ENCODE measurements at places on chromosomes 3 and 15.

- no peak for DNase-seq
Observed at GRCh38 chr3:189121092-189121491, 50.7 kb upstream of the TPRG1 start.

DNA sequence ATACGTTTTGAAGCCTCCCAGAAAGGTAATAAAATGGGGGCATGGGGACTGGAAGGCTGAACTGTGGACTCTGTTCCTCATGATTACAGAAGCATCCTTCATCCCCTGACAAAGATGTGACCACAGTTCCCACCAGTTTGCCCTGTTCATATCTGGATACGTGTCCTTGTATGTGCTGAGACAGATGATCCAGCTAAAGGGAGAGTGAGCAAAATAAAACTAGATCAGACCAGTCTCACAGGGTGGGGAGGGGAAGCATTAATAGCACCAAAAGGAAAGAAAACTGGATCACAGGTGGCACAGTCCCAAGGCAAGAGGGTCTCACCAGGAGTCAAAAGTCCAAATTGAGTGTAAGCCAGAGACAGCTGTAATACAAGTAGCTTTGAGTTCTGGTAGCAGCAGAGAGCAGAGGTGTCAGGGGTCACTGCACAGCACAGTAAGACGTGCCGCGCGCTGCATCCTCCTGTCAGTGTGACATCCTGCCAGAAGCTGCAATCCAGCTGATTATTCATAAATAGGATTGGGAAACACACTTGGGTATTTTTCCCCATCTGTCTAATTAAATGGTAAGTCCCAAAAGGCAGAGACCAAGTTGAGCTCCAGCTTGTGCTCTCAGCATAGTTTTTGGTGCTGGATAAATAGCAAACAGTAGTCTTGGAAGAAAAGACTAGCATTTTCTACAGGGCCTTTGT, 560.0 kb upstream of the CFAP20DC start:
- DNase-seq: no peak

- DNase-seq: no peak
Observed at GRCh38 chr3:69691860-69692259, 47.4 kb upstream of the MITF start.

DNA sequence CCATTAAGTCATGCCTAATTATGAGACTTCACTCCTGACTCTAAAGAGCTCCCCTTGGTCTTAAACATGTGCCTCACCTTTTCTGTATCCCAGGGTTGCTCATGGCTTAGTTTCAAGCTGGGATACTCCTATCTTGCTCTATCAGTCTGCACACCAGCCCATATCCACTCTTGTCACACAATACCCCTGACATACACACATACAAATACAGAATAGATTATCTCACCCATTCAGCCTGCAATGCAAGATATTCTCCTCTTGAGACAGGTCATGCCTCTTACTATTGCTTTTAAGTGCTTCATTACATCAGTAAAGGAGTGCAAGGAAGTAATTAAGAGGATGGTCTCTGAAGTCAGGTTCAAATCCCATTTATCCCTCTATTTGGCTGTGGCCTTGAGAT, 587.3 kb downstream of the IGSF11 start:
- no peak for DNase-seq

Measured in stimulated activated CD4-positive, alpha-beta T cell treated with anti-CD3 and anti-CD28 coated beads, Interleukin-12 subunit alpha, Interleukin-12 subunit beta, amount 100 ng/mL, for 4 hours (primary cell).